ENCODE measurements at places on chromosomes 1 and 21.

DNA sequence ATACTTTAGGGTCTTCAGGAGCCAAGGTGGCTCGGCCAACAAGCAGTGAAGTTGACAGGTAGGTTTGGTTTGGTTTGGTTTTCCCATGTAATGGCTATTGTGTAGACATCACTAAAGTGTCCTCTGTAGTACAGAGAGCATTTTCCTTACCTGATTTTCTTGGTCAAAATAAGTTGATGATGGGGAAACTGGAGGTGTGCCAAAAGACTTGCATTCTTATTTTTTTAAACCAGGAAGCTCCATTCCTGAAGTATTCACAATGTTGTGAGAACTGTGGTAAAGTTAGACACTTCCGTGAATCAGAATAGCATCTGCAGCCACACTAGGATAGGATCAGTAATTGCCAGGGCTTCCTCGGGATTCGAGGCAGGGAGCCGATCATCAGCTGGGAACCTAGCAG, 2.9 kb downstream of the ZBTB37 start:
- DNase-seq: no peak

GRCh38 chr1:40389322-40389803, 15.8 kb downstream of the SMAP2 start:
- no peak for DNase-seq

DNA sequence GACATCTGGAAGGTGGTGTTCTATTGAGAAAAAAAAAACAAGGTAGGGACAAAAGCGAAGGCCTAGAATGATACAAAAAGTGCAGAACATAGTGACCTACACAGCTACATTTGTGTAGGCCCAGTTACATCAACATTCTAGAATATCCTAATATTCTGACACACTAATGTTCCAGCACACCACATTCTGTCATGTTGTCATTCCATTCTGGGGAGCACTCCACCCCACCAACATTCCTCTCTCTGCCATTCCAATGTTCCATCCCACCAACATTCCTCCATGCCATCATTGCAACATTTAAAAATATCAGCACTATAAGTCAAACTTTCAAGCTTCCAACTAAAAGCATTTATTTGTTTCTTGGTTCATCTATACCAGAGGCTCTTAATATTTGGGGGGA, 28.5 kb downstream of the COA7 start:
- DNase-seq: no peak

- no peak for DNase-seq
These were observed 29.9 kb upstream of the EPHA8 start for GRCh38 chr1:22533244-22533895.

DNA sequence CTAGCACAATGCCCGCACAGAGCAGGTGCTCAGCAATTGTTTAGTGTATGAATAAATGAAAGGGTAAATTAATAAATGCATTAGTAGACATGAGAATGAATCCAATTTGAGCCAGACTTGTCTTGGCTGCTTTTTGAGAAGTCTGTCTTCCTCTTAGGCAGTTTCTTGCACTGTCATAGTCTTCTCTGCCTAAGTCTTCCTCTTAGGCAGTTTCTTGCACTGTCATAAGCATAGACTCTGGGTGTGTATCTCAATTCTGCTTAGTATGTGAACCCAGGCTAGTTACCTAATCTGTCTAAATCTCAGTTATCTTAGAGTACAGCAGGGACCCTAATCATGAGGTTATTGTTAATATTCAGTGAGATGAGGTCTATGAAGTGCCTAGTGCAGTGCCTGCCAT, 27.2 kb downstream of the NHLH2 start:
- DNase-seq: no peak

DNA sequence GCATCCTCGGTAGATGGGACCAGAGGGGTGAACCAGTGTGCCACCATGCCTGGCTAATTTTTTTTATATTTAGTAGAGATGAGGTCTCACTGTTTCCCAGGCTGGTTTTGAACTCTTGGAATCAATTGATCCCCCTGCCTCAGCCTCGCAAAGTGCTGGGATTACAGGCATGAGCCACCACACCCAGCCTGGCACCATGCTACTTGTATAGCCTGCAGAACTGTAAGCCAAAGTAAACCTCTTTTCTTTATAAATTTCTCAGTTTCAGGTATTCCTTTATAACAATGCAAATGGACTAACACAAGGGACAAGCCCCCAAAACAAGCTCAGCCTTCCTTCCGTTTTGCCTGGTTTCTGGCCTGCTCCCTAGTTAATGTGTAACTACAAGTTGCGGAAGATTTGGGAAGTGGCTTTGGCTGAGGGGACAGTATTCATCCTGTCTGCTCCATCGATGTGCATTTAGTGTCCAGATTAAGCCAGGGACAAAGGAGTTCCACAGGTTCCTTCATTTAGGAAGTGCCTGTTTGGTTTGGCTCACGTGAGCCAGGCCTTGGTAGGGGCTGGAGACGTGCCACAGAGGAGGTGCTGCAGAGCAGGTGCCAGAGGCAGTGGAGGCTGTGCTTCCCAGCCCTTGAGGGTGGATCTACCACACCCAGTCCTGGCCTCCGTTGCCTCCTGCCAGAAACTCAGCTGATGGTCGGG, 4.4 kb downstream of the AVPR1B start:
- DNase-seq: no peak

- DNase-seq: no peak
These were observed 1.8 kb downstream of the NCMAP start for GRCh38 chr1:24557711-24558131.

DNA sequence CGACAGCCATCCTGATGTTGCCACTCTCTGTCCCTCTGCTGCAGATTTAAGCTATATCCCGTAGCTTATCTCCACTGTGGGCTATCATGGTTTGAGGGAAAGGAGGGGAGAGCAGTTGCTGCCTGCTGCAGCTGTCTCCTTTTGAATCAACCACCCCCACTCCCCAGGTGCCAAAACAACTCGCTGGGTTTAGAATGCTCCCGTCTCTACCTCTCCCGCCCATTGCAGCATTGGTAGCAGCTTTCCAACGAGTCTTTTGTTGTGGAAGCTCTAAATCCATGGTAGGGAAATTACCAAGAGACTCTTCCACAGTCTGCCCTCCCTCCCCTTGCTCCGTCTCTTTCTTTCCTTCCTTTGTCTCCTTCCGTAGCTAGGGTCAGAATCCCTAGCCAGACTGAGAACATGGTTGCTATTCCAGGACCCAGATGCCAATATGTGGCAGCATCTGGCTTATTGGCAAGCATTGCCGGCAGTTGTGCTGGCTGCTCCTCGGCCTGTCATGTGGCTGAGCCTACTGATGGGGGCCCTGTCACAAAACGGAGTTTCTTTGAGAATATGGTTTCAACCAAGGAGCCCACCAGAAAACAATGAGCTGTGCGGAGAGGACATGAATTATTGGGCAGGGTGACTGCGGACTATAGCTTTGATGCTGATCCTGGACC, 230.7 kb downstream of the RPS6KC1 start:
- no peak for DNase-seq
